ENCODE measurements at places on chromosomes 1 and 21.

- DNase-seq, result peak; percentile 66
These were observed at the start of gene PLXNA2 for GRCh38 chr1:208243967-208244916. TSS of gene PLXNA2 (minus strand) at chr1:208244384. CDS start at chr1:208217922, 26,462 bp downstream.

DNA sequence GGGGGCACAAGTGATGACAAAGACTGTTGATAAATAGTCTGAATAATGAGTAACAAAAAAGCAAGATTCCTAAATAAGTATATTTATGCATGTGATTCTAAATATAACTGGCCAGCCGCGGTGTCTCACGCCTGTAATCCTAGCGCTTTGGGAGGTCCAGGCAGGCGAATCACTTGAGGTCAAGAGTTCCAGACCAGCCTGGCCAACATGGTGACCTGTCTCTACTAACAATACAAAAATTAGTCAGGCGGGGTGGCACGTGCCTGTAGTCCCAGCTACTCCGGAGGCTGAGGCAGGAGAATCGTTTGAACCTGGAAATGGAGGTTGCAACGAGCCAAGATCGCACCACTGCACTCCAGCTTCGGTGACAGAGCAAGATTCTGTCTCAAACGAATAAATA, 161.5 kb downstream of the TOMM20 start:
- no peak for DNase-seq

- no peak for DNase-seq
These were observed 587.2 kb downstream of the PTPRU start for GRCh38 chr1:29823561-29823960.

- no peak for DNase-seq
These were observed 10.8 kb downstream of the AHDC1 start for GRCh38 chr1:27592931-27593677.

DNA sequence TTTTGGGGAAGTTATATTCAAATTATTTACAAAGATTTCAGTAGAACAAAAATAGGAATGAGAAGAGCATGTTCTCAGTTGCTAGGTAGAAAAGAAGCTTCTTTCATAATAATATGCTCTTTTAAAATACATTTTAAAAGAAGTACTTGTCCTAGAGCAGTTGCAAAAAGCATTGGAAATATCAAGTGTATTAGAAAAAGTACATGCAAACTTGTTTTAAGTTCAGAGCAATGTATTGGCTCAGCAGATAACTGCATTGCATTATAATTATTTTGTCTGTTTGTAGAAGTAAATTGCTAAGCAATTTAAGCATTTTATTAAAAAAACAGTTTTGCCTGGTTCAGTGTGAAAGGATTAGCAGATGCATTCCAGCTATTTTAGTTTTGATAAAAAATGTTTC, 806.4 kb downstream of the USP25 start:
- no peak for DNase-seq

- DNase-seq, result no peak
These were observed 22.6 kb downstream of the PLEKHM2 start for GRCh38 chr1:15706751-15707150.

DNA sequence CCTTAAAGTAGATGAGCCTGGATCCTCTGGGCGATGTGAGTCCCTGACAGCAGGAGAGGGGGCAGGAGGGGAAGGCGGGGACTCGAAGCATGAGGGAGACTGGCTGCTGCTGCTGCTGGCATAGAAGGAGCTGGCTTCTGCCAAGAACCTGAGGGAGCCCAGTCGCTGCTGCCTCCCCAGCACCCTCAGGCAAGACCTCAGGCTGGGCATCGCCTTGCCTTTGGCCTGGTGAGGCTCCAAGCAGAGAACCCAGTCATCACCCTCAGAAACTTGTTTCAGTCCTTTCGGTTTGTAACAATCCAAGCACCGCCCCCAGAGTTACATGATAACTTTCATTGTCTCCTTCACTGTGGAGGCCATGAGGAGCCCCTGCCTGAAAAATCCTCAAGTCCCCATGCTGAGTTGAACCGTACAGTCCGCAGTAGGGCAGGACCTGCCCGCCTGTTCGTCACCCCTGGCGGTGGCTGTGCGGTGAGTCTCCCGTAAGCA, 38.8 kb downstream of the POFUT2 start:
- DNase-seq, result no peak

DNA sequence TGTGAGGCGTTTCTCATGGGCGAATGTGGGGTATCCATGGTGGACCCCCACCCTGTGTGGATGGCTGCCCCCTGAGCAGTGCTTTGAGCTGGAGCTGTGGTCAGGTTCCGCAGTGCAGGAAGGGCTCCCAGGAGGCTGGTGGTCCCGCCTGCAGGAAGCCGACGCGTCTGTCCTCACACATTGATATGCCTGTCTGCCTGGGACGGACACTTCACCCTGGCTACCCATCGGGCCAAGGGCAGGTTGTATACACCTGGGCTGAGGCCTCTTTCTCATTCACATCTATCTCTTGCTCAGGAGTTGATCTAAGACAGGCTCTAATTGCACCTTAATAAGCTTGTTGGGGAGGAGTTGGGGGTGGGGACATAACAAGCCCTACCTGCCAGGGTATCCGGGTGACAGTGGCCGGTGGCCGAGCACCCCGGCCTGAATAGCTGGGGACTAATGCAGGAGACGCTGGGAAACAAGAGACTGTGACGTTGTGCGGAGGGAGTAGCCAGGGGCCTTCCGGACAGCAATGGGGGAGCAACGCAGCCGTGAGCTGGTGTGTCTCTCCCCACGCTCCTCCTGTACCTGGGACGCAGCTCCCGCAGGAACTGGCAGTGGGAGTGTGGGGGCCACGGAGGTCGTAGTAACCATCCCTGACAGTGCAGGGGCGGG, 21.7 kb downstream of the PDXK start:
- DNase-seq, result no peak

- no peak for DNase-seq
These were observed 22.8 kb upstream of the EFNA1 start for GRCh38 chr1:155104605-155105534.

- no peak for DNase-seq
These were observed 7.9 kb upstream of the GSTM5 start for GRCh38 chr1:109704173-109704572.

- no peak for DNase-seq
These were observed 18.0 kb downstream of the ACP6 start for GRCh38 chr1:147652306-147652705.

DNA sequence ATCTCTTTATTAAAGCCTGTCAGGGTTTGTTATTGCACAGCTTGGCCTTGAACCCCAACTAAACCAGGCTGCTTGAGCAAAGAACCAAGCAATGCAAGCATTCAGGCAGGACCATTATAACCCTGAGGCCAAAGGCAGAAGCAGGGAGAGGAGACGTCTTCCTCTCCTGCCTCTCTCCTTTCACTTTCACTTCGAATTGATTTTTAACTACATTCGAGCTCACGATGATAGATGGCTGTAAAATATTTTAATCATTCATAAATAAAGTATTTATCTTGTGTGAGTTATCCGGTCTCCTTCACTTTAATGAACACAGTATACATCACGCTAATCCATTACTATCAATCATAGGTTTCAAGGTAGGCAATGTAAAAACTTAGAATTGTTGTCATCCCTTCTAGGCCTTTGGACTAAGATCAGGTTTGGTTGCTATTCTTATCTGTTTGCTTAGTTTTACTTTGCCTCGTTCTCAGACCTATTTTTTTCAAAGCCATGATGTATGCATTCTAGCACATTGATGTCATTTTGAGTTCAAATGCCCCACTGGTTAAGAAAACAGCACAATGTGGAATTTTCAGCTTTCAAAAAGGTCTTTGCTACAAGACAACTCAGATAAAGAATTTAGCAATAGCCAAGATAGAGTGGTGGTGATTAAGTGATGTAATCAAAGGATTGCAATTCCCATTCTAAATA, 480.2 kb upstream of the RUNX1 start:
- DNase-seq, result peak; percentile 44

GRCh38 chr1:206769304-206769731, 1.3 kb upstream of the IL19 start:
- peak; percentile 53 for DNase-seq

DNA sequence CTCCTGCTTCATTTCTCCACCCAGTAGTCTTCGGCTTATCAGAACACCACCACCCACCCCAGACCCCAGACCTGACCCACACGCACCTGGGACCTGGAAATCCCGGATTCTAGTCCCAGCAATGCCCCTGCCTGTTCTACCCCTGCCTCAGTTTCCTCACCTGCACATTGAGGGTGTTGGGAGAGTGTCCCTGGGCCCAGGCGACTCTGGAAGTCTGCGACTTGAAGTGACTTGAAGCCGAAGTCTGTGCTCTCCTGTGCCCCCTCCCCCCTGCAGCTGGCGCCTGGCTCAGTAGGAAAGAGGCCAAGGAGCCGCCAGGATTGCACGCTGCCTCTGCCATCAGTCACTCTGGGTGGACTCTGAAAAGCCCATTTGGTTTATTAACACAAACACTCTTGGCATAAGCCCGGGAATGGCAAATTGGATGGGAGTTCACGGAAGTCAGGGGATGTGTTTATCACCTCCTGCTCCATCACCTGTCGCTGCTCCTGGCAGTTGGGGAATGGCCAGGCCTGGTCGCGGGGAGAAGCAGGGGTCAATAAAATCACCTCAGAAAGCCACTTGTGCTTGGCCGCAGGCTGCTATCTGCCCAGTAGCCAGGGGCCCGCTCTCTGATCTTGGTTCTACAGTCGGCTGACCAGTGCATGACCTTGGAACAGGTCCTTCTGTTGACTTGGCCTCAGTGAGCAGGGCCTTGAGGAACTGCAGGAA, 132.7 kb downstream of the ACTL8 start:
- DNase-seq, result no peak

DNA sequence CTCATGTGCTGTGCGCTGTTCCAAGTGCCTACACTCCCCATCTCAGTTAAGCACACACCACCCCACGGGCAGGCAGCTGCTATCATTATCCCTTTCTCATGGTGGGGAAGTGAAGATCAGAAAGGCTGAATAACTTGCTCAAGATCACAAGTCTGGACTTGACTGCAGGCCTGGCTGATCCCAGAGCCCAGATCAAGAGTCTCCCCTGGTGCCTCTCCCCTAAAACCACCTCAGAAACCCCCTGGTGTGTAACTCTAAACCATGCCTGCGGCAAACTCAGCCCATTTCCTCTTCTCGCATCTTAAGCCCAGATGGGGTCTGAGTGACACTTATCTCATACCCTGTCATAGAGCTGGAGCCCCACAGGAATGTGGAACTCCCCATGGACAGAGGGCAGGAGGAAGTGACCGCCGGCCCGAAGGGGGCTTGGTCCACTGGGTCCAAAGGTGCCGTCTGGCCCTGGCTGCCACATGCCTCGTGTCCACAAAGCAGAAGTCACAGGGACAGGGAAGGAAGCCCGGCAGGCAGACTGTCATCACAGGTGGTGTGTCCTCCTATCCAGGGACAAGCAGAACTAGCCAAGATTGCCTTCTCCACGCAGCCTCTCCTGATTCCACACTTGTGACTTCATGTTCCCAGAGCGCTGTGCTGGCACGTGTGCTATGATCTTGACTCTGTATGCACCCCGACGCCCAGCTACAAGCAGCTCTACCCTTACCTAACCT, 92.1 kb downstream of the SYF2 start:
- DNase-seq, result no peak

DNA sequence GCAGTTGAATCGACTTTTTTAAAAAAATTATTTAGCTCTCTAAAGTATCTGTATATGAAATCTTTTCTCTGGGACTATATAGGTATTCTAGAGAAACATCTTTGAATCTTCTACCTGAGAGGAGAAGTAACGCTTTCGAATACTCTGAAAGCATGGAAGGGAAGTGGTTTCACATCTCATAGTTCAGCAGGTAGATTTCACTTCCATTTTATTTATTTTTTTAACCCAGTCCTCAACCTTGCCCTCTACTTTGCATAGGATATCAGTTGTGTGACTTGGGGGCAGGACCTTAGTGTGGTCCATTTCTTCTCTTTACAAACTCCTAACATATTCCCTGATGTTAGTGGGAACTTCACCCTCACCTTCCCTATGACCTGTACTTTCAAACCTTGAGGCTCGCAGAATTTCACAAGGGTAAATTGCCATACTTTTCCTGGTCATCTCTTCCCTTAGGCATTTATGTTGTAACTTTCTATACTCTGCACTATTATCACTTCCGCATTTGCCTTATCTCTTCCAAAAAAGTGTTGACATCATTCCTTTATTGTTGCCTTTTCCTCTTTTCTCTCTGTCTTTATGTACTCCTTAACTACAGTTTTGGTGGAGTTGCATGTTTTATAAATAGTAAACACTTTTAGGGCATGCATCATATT, 1208.5 kb upstream of the ADGRL4 start:
- no peak for DNase-seq

DNA sequence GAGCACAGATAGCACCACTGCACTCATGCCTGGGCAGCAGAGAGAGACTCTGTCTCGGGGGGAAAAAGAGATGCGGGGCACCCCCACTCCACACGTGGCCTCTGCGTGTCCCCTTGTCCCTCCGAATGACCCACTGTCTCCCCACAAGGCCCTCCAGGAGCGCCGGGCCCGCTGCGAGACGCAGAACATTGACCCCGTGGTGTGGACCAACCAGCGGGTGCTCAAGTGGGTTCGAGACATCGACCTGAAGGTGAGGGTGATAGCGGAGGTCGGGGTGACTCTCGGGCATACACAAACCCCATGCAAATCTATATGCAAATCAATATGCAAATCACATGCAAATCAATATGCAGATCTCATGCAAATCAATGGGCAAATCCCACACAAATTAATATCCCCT, 50.3 kb upstream of the TMEM51 start:
- no peak for DNase-seq

GRCh38 chr1:26772687-26773086, 15.1 kb upstream of the PIGV start:
- no peak for DNase-seq

DNA sequence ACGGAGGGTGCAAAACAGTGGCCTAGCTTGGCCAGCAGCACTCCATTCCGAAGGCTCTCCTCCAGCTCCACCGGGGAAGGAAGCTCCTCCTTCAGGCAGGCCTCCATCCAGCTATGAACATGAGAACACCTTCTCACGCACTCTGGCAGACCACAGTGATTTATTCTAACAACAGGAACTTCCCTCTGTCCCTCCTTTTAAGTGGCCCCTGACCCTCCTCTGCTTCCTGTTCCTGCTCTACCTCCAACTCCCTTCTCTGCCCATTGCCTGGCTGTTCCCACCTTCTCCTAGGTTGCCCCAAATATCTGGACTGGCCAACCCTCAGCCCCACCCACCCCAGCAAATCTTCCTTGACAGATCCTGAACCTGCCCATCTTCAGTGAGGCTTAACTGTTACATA, 5.9 kb downstream of the IQGAP3 start:
- DNase-seq, result no peak

GRCh38 chr1:37633938-37634243, 801 bp downstream of the RSPO1 start:
- DNase-seq, result no peak

- DNase-seq, result peak; percentile 54
These were observed at the start of gene IKBKE for GRCh38 chr1:206469933-206470691. TSS of gene IKBKE (plus strand) at chr1:206470476. CDS start at chr1:206473228, 2,752 bp downstream.
